ENCODE measurements at places on chromosomes 2 and 18.

GRCh38 chr2:32484937-32485336, 128.1 kb downstream of the BIRC6 start:
- no peak for DNase-seq

DNA sequence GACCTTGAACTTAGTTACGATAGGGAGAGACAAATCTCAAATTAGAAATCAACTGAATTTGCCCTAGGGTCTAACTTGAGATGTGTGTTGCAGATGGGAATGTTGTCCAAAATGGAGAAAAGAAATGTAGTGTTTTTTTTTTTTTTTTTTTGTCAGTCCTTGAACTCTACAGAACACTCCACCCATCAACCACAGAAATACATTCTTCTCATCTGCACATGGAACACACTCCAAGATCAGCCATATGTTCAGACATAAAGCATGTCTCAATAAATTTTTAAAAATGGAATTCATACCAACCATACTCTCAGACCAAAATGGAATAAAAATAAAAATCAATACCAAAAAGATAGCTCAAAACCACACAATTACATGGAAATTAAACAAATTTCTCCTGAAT, 526.5 kb downstream of the FBXO15 start:
- no peak for DNase-seq

DNA sequence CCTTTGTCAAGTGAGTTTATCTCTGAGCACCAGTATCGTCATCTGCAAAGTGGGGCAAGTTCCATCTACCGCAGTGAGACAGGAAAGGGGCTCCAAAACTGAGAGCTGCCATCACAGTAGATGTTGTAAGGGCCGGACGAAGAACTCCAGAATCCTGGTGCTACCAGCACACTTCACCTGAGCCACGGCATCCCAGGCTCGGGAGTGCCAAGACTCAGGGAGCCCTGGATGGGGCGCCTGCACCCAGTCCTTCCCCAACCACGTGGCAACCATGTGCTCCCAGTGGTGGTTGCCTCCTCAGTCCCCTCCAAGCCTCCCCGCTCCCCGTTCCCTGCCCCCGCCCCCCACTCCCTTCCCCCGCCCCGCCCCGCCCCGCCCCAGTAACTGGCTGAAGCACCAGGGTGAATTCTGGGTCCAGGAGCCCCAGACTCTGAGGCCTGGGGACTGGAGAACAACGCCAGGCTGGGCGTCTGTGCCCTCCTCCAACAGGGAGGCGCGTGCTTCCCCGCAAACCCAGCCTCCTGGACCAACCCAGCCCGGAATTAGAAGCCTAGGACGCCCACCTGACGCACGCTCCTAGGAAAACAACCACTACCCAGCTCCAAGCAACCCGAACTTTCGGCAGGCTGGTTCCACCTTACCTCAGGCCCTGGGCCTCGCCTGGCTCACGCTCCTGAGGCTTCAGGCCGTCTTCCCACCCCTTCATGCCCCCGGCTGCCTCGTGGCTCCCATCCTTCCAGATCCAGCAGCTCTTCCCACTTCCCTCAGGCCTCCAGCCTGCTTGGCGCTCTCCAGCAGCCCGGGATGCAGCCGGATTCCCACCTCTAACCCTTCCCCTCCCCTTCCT, 67.6 kb downstream of the LAMA3 start:
- no peak for DNase-seq

DNA sequence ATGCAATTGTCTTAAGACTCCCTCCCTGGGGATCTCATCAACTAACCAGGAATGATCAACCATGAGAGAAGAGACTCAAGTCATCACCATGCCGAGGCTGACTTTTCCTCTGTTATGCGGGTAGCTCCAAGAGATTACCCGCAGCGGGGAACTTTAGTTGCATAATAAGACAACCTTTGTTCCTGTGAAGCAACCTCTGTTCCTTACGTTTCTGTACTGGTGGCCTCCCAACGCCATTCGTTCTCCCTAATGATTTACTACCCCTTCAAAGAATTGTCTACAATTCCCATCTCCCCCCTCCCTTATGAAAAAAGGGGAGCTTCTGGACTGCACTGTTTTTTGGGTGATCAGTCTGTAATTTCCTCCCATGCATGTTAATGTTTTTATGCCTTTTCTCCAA, 66.1 kb upstream of the LRPPRC start:
- no peak for DNase-seq

DNA sequence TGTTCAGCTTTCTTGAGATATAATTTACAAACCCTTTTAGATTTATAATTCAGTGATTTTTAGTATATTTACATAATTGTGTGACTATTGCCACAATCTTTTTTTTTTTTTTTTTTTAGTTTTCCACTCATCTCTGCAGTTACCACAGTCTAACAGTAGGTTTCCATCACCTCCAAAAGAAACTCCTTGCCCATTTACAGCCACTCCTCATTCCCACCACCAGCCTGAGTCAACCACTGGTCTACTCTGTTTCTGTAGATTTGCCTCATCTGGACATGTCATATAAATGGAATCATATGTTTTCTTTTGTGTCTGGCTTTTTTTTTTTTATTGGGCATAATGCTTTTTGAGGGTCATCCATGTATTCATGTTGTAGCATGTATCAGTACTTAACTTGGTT, 16.1 kb downstream of the MTX2 start:
- no peak for DNase-seq

GRCh38 chr2:8580316-8581233, 101.3 kb upstream of the ID2 start:
- DNase-seq: no peak

DNA sequence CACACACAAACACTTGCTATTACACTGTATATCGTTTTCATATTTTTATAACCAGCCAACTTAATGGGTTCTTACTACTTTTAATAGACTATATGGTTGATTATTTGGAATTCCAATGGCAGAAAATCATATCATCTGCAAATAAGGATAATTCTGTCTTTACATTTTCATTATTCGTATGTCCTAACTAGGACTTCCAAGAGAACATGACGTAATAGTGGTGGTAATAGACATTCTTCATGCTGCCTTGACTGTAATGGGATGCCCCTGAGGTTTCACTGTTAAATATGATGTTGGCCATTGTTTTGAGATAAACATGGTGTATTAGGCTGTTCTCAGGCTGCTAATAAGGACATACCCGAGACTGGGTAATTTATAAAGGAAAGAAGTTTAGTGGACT, 45.2 kb downstream of the DYNAP start:
- DNase-seq: no peak

- no peak for DNase-seq
Observed at GRCh38 chr2:240247868-240248720, 107.6 kb upstream of the OTOS start.

GRCh38 chr2:74441170-74441689, 507 bp downstream of the RTKN start:
- no peak for DNase-seq

- no peak for DNase-seq
Observed at GRCh38 chr2:110677080-110677479, 783 bp downstream of the BUB1 start.

- no peak for DNase-seq
Observed at GRCh38 chr2:48250943-48251342, 279.0 kb upstream of the STON1 start.

GRCh38 chr2:232437195-232437571, 18.8 kb upstream of the ALPI start:
- no peak for DNase-seq

DNA sequence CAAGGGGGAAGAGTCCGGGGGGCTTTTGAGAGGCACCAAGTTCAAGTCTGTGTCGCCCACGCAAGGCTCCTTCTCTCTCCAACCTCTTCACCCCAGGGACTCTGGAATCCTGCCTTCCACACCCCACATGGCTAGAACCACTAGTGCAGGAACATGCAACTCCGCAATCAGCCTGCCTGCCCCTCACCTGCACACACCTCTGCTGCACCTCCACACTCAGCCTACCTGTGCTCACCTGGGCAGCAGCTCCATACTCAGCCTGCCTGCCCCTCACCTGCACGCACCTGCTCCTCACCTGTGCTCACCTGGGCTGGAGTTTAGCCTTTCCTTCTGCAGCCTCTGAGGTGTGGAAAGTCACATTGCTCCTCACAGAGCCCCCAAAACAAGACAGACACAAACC, 277.4 kb downstream of the NDUFA10 start:
- DNase-seq: no peak

- DNase-seq: no peak
Observed at GRCh38 chr2:229270551-229271410, at the start of gene PID1. TSS of gene PID1 (minus strand) at chr2:229271287. CDS start at chr2:229271043, 244 bp downstream.

DNA sequence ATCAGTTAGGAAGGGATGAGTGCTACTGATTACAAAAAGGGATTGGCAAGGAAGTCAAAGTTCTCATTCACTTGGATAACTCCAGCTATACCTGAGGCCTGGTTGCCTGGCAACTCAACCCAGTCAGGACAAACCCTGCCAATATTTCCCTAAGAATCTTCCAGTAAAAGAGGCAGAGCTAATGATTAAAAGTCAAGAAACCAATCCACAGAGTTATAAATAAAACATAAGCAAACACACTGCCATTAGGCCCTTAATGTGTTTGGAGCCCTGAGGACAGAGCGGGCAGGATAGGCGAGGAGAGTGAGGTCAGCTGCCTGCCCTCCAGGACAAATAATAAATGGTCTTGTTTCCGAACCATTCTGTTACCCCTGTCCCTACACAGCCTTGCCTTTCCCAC, 215.6 kb upstream of the NABP1 start:
- DNase-seq: no peak

DNA sequence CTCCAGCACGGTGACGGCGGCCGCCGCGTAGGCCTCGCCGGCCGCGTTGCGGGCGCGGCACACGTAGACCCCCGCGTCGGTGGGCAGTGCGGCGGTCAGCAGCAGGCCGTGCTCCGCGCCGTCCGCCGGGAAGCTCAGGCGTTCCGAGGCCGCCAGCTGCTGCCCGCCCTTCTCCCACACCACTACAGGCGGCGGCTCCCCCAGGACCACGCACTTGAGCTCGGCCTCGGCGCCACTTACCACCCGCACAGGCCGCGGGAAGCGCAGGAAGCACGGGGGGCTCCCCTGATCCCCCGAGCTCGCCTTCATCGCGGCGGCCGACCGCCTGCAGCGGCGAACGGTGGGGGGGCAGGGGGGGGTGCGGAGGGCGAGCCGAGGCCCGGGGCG, 422 bp downstream of the OBSL1 start:
- no peak for DNase-seq

DNA sequence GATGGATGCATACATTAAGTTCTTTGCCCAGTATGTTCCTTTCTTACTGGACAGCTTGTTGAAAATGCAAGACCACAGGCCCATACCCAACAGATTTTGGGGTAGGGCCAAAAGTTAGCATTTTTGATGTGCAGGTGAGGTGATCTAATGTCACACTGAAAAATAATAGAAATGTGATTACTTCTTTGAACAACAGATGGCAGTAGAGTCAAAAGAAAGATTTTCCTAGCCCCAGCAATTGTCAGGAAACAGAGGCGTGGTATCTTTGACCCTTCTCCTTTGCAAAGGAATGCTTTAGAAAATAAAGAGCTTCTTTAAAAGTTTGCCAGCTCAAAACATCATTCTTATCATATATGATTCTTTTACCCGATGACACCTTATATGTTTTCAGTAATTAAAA, 343.6 kb upstream of the SYT4 start:
- DNase-seq: peak; percentile 16

- peak; percentile 1 for DNase-seq
Observed at GRCh38 chr18:37889963-37890362, 324.4 kb upstream of the CELF4 start.

DNA sequence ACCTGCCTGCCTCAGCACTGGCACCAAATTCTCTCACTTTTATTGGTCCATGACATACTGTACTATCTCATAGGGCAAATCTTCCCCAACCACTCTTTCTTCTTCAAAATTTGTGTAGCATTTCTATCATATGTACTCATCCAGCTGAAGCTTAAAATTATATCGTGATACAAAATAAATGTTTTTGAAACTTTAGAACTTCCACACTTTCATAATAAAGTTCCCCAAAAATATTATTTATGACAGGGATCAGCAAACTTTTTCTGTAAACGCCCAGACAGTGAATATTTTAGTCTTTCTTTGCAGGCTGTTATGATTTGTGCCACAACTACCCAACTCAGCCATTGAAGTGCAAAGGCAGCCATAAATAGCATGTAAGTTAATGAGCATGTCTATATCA, 76.2 kb upstream of the POU3F3 start:
- no peak for DNase-seq

- no peak for DNase-seq
Observed at GRCh38 chr2:112155331-112156151, 17.4 kb downstream of the FBLN7 start.

DNA sequence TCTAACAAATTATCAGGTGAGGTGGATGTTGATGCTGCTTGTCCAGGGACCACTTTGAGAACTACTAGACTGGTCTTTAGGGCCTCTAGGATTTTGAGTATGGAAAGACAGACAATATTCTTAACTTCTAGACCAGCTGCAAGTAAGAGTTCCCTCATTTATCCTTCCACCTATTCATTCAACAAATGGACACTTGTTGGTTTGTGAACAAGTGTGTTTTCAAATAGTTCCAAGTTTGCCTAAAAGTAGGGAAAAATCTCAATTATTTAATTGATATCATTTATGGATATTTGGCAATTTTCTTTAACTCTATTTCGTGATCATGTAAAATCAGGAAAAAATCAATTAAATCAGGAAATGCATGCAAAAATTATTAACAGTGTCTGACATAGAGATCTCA, 245.4 kb downstream of the NCKAP5 start:
- DNase-seq: no peak

GRCh38 chr2:41736586-41736985, 311.2 kb upstream of the PKDCC start:
- no peak for DNase-seq

DNA sequence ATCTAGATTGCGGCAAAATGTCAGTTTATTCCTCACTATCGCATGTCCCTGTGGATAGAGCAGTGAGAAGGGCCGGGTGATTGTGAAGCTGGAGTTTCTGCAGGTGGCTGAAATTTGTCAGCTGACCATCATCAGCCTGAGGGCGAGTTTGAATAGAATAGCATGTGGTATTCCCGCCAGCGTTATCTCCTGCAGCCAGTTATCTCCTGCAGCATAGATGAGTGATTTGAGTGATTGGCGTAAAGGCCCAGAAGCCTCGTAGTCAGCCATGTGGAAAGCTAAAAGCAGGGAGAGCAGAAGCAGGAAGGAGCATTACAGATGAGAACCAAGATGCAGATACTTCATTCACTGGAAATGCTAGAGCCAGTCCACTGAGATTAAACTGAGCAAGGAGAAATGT, 65.5 kb downstream of the CABLES1 start:
- DNase-seq: no peak

DNA sequence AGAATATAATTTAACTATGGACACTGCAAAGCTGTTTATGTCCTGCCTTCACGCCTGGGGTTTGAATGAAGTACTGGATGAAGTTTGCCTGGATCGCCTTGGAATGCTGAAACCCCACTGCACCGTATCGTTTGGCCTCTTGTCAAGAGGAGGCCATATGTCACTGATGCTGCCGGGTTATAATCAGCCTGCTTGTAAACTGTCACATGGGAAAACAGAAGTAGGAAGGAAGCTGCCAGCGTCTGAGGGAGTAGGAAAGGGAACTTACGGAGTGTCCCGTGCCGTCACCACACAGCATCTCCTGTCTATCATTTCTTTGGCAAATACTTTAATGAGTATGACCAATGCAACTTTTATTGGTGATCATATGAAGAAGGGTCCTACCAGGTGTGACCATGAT, 105.8 kb downstream of the WDR7 start:
- DNase-seq: no peak

- no peak for DNase-seq
Observed at GRCh38 chr2:26786207-26787028, 562 bp downstream of the CENPA start.

- DNase-seq: no peak
Observed at GRCh38 chr2:182680837-182681236, 35.2 kb upstream of the DNAJC10 start.
